ENCODE measurements at places on chromosomes 2 and 18.

- DNase-seq = no peak
These were observed 782 bp downstream of the MTA3 start for GRCh38 chr2:42569116-42569711.

GRCh38 chr2:162256591-162256991 lies 13.3 kb upstream of the FAP start:
- no peak for DNase-seq

GRCh38 chr2:88601286-88601685 lies 26.0 kb downstream of the EIF2AK3 start:
- DNase-seq = no peak

GRCh38 chr2:74856599-74856998 lies 22.7 kb downstream of the HK2 start:
- DNase-seq = no peak

- peak; percentile 25 for DNase-seq
These were observed 19.1 kb downstream of the CTLA4 start for GRCh38 chr2:203886661-203887151.

DNA sequence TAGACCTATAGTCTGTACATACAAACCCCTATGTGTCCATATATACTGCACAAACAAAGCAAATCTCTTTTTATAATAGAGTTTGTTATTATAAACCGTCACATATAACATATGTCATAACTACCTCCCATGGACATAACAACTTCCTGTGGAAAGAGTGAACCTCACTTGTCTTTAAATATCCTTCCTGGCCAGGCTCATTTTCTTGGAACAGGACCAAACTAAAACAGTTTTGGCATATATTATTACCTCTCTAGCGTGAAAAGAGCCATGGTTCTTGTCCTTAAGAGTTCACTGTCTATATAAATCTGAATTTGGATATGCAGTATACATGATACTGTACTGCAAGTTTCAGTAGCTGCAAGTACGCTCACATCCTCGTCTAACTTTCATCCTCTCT lies 28.3 kb upstream of the DNAJC27 start:
- DNase-seq = no peak

DNA sequence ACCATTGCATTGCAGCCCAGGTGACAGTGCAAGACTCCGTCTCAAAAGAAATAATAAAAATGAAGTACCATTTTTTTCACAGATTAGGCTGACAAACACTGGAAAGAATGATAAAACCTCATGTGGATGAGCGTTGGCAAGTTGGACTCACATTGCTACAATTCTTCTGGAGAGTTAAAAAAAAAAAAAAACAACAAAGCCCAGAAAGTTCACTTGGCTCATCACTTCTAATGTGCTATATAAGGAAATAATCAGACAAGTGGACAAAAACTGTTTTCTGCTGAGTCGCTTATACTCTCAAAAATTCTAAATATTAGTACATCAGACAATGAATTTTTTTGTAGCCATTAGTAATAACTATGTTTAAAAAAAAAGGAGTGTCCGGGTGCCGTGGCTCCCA lies 38.4 kb downstream of the PKP4 start:
- DNase-seq = no peak

DNA sequence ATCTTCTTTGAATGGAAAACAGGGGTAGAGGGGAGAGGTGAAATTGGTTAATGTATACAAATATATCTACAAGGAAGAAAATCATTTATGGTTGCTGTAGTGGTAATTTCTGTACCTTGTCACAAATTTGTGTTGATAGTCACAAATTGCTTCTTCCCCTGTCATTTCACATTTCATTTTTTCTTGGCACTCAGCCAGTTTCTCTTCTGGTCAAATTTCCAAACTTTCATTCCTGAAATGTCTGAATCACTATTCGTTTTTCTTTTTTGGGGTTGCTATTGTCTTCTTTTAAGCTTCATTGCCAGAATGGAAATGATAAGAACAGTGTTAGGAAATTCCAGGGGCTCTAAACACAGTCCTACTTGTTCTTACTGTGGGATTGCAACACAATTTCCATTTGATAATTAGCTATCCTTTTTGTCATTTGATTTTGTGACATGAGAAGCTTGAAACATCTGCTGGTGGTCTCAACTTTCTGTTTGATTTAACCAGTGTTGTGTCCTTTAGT lies 136.0 kb upstream of the GCFC2 start:
- no peak for DNase-seq

GRCh38 chr18:24827501-24827900 lies 367.1 kb downstream of the HRH4 start:
- no peak for DNase-seq

GRCh38 chr2:197597166-197597565 lies 78.2 kb downstream of the RFTN2 start:
- no peak for DNase-seq

DNA sequence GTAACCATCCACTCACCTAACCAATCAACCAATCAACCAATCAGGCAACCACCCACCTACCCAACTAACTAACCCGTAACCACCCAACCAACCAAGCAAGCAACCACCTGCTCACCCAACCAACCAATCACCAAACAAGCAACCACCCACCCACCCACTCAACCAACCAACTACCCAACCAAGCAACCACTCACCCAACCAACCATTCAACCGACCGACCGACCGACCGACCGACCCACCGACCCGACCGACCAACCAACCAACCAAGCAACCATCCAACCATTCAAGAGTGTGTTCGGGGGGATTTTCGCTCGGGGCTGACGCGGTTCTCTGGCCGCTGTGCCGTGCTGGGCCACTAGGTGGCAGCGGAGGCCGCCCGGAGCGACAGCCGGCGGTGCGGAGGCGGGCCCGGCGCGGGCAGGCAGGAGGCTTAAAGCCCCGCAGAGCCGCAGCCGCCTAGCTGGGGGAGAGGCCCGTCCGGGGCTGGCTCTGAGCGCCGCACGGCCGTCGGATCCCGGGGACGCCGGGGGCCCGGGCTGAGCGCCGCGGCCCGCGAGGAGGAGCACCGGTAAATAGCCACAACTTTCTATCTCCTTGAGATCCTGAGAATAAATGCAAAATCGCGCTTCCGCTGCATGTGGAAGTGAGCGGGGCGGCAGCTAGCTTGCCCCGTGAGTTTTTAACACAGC lies at the start of gene MC5R:
Gene MC5R, plus strand, starts transcription at position 443 of the 689 bp plus-strand sequence. CDS start 1,617 bp downstream, outside the sequence.
- DNase-seq = peak; percentile 63

GRCh38 chr18:76783786-76784484 lies 38.4 kb upstream of the ZNF236 start:
- DNase-seq = no peak

DNA sequence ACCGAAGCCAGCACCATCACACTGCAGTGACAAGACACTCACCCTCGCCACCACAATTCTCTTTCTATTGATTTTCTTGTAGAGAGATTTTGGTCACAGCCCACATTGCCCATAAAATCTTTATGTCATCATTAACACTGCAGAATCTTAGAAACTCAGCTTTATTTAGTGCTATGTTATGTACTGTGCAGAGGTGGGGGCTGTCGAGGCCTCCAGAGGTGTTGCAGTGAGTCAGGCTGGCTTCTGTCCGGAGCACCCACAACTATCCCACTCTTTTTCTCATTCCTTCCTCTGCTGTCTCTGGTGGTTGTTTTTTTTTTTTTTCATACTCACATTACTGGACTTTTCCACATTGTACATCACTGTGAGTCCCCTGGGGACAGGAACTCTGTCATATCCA lies 677.4 kb upstream of the HS6ST1 start:
- no peak for DNase-seq

DNA sequence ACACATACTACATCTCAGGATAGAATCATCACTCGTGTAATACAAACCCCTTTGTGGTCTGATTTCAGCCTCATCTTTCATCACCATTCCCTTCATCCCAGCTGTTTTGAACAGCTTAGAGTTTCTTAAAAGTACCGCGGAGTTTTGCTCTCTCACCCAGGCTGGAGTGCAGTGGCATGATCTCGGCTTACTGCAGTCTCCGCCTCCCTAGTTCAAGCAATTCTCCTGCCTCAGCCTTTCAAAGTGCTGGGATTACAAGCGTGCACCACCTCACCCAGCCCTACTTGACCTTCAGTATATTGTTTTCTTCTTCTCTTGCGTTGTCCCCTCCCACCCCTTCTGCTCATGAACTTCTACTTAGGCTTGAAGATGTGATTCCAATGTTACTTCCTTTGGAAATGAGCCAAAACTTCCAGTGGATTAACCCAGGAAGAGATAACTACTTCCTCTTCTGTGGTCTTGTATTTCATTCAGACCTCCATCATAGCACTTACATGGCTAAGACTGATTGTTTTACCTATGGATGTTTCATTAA lies 15.8 kb downstream of the ERLEC1 start:
- DNase-seq = no peak

- DNase-seq = no peak
These were observed 137.0 kb upstream of the HS6ST1 start for GRCh38 chr2:128455721-128456050.

GRCh38 chr2:202122163-202122540 lies 49.1 kb downstream of the KIAA2012 start:
- DNase-seq = no peak

DNA sequence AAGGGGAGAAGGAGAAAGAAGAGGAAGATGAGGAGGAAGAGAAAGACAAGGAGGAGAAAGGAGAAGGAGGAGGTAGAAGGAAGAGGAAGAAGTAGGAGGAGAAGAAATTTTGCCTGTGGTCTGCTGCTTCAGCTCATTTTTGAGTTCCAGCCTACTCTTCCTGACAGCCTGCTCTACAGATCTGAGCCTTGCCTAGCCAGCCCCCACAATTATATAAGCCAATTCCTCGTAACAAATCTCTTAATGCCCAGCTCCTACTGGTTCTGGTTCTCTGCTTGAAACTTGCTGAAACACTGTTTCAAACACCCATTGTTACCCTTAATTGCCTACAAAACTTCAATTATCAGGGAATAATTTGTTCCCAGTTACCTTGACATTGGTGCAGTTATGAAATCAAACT lies 1014.2 kb upstream of the CELF4 start:
- no peak for DNase-seq

DNA sequence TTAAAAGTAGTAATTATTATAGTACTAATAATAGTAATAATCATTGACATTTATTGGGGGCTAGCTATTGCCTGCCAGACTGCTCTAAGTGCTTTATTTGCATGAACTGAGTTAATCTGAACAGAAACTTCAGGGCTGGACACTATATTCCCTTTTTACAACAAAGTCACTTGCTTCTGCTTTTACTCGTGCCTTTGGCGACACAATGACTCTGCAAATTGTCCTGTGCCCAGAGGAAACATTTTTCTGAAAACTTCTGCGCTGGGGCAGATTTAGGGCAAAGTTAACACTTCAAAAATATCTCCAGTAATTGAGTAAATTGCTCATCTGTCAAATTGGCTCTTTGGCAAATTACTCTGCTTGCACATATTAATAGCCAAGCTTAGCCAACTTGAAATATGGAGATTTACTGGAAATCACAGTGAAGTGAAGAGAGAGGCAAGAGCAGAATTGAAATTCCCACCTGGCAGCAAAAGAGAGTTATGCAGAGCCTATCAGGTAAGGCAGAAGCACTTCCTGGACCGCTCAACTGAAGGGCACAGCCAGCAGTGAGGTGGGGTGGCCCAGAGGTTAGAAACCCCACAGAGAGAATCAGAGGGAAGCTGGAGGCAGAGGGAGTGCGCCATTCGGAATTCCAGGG lies 36.3 kb downstream of the BMP10 start:
- no peak for DNase-seq

DNA sequence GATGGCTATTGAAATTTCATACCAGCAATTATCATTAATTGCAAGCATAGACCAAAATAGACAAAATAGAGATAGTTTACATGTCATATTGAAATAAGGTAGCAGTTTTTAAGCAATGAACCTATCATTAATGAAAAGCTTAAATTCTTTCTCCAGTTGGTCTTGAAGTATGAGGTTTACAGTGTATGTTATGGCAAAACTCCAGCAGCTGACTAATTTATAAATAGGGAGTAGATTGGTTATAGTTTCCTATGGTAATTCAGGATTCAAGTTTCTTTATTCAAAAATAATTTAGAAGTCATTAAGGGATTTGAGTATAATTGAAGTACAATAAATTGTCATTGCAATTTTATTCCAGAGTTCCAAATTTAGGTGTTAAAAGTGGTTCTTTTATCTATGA lies 69.6 kb upstream of the COL5A2 start:
- no peak for DNase-seq

DNA sequence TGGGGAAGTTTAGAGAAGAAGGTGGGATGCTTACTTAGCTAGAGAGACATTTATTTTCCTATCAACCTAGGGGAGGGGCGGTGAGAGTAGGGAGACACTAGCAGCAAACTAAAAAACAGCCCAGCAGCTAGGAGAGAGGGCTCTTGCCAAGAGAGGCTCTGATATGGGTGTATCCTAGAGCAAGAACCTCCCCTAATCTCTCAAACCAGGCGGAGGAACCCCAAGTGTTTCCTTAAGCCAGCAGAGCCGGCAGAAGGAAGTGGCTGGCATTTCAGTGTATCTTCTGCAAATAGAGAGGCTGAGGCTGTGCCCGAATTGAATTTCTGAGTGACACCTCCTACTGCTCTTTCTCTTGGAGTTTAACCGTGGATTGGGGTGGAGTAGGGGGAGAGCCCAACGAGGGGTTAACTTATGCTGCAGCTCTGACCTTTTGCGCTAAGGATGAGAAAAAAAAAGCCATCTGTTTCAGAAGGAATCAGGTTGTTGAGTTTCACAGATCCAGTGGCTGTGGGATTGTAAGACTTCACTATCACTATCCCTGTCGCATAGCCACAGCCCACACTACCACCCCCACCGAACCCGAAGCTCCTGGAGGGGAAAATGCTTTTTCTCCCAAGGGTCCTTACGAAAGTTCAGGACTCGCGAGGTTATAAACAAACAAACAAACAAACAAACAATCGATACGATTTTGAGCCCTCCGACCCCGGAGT lies 1.4 kb downstream of the ST8SIA5 start:
- DNase-seq = no peak

DNA sequence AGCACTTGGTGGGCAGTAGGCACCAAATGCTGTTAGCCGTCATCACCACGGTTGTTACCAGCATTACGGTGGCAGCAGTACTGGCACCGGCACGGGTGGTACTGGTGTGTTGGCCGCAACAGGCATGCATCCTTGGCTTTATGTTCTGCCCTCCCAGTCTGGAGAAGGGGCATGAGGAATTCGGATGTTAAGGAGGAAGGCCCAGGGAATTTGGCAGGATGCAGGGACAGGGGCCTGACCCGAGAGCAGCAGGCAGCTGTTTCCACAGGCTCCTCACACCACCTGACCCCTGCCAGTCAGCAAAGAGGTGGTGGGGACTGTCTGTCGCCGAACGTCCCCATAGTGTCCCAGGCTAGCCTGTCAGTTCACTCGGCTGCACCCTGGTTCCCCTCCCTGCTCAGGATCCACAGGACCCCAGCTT lies 79.0 kb downstream of the EDAR start:
- DNase-seq = no peak

DNA sequence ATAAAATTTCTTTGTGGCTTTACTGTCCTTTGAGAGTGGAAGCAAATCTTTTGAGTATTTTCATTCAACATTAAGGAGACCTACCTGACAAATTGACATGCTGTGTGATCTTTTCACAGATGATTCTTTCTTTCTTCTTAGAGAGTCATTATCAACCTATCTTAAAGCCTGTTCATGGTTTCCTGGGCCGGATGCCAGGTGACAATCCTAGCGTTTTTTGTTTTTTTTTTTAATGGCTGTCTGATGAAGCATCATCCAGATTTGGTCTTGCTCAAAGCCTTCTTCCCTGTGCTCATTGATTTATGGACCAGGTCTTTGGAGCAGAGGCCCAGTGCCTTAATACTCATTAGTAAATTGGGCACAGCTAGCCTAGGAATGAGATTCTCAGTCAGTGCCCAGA lies 9.8 kb upstream of the MGAT5 start:
- no peak for DNase-seq

Data from CD4-positive, alpha-beta T cell treated with Interleukin-17A for 1 hour (primary cell).